Activated CD4-positive, CD25-positive, alpha-beta regulatory T cell (primary cell): ENCODE measurements at places on chromosomes 5 and 9.

- no peak for DNase-seq
Measured at GRCh38 chr5:61783481-61783880, 451.4 kb downstream of the ZSWIM6 start.

DNA sequence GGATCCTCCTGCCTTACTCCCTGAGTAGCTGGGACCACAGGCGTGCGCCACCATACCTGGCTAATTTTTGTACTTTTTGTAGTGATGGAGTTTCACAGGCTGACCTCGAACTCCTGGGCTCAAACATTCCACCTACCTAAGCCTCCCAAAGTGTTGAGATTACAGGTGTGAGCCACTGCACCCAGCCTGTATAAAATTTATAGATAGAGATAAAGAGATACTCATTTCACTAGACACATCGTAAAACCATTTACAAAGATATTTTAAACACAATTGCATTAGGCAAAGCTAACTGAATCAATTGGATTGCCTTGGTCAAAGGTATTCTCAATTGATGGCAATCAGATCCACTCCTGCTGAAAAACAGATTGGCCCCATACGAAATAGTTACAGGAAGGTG lies 52.0 kb downstream of the PDE6A start:
- DNase-seq, result no peak

DNA sequence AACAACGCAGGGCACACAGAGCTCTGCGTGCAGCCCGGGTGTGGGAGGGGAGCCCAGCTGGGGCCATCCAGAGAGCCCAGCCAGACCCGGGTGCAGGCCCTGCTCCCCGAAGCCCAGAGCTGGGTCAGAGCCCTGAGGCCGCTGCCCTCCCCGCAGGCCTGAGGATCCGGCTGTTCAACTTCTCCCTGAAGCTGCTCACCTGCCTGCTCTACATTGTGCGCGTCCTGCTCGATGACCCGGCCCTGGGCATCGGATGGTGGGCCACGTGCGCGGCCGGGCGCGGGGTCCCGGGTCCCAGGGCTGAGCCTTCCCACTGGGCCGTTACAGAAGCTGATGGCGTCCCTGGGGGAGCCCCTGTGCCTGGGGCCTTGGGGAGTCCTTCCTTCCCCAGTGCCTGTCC lies 48.8 kb downstream of the KCNT1 start:
- DNase-seq, result no peak

DNA sequence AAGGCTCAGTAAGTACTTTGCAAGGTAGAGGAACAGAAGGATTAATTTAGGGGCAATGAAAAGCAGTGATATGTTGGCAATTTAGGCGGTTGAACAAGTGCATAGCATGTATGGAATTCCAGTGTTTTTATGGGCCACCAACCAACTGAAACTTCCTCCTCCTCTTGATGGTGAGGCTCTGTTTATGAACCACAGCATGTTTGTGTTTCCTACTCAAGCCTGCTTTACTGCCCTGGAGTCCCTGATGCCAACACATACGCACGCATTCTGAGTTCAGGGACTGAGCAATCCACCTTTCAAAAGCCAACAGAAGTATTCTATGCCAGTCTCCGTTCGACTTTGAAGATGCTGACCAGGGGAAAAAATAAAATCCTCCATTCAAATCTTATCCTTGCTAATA lies 417.5 kb downstream of the EFNA5 start:
- no peak for DNase-seq

GRCh38 chr9:134301387-134302129 lies 24.7 kb upstream of the RXRA start:
- DNase-seq, result no peak

DNA sequence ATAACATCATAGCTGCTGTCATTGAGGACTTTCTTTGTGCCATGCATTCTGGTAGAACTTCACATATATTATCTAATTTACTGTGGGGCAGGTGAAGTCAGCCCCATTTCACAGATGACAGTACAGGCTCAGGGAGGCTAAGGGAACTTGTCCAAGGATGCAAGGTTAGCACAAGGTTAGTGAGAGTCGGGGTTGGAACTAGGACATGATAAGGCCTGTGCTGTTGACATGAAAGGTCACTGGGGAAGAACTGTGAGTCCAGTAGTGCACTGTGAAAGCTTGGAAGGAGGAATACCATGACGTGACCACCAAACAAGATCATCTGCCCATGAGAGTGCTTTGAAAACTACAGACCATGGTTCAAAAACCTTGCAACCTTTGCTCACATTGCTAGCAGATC lies 26.7 kb downstream of the FRMPD1 start:
- no peak for DNase-seq

DNA sequence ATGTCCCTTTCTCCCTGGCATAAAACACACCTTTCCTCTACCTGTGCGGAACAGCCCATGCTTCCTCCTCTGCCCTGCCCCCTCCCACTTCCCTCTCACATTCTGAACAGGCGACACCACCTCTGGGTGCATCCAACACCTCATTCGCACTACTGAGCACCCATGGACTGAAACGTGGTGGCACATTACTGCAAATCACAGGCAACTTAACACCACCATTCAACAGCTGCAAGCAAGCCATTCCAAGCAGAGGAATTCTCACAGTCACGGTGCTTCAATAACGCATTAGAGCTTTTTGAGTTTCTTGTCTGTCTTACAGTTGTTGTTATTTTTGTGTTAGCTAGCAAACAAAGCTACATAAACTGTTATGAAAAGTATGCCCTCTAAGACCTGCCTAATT lies 298.2 kb upstream of the TAS2R1 start:
- no peak for DNase-seq

DNA sequence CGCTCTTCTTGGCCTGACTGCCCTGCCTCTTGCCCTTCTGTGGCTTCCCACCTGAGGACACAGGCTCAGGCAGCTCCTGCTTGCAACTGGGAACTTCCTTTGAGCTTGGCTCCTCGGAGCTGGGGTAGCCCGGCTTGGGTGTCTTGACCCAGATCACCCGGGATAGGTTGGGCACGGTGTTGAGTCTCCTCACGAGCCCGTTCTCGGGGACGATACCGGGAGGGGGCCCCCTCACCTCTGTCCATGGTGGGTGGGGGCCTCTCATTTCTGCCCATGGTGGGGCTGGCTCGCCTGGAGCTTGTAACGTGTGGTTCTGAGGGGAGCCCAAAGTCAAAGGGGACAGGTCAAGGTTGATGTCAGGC lies 7.8 kb upstream of the DDX41 start:
- DNase-seq, result no peak

- no peak for DNase-seq
Measured at GRCh38 chr9:82192211-82192610, 203.6 kb downstream of the SPATA31D1 start.
